ENCODE measurements at places on chromosomes 1 and 21.

DNA sequence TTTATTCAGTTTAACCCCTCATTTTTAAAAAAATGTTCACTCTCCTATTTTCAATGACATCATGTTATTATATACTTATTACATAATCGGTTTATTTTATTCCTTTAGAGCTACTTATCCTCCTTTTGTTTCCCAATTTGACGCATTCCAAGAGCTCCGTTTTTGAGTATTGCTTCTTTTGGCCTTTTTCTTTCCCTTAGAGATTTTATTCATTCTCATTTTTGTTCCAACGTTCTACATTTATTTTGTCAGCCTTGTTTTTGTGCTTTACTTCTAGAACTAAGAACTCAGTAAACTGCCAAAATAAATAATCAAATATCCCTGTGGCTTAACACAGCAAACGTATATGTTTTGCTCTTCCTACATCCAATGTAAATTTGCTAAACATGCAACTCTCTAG lies 769.1 kb downstream of the NCAM2 start:
- DNase-seq = no peak

- no peak for DNase-seq
These were observed 5.8 kb downstream of the PTGER3 start for GRCh38 chr1:71041806-71042205.

- DNase-seq = no peak
These were observed 278.0 kb downstream of the BRINP2 start for GRCh38 chr1:177448652-177449357.

DNA sequence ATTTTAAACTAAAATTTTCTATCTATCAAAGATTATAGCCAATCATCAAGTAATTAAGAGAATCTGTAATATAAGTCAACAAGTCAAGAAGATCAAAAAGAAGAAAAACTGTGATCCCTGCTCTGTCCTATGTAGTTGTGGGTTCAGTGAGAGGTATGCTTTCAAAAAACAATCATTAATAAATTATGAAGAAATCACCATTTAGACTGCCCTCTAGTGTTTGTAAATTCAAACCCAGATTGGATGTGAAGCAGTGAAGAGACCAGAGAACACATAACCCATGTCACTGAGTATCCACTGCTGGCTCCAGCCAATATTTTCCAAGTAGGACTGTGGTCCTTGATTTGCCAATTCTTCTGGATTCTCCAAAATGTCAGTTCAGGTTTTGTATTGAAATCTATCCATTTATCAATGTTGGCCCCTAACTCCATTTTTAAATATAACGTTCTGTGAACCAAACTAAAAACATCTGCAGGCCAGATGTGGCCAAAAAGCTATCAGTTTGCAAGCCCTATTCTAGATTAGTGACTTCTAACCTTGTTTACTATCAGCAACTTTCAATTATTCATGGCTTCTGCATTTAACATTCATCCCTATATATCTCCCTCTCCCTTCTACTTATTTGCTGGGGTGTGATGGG lies 467.5 kb upstream of the CXADR start:
- DNase-seq = no peak

DNA sequence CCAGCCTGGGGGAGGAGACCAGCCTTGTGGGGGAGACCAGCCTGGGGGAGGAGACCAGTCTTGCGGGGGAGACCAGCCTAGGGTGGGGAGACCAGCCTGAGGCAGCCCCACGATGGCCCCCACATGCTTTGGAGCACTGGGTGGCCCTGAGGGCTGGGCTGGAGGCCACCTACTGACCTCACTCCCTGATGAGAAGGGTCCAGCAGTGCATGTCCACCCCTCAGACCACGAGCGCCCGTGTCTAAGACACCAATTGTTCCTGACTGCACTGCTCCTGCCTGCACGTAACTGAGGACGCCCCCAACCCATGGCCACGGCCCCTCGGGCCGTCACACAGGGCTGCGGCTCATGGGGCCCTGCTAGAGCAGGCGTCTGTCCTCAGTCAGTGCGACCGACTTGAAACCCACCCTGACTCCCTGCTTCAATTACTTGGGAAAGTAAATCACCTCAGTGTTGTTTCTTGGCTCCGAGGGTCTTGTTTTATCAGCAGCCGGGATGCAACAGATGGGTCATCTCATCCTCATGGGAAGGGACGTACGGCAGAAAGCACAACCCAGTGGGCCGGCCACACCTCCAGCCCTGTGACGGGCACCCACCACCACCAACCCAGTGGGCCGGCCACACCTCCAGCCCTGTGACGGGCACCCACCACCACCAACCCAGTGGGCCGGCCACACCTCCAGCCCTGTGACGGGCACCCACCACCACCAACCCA lies at the start of gene SPATC1L:
Gene SPATC1L, minus strand, starts transcription at position 550 of the 715 bp plus-strand sequence. CDS start 1,643 bp downstream, outside the sequence.
- DNase-seq = peak; percentile 83

DNA sequence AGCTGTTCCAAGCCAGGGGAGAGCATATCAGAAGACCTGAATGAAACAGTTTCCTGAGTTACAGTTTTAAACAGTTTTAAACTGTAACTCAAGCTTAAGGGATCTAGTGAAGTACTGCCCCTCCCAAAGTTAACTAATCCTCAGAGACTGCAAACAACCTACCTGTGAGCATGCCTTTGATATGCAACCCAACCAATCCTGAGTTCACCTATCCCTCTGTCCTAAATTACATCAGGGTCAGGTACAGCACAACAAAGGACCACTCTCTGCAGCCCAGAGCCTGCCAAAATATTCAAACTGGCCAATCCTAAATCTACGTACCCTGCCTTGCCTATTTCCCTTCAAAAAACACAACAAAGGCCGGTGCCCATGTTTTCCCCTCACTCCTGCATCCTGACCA lies 32.8 kb upstream of the RAVER2 start:
- no peak for DNase-seq

GRCh38 chr1:113714606-113715269 lies 44.5 kb downstream of the PHTF1 start:
- DNase-seq = no peak

DNA sequence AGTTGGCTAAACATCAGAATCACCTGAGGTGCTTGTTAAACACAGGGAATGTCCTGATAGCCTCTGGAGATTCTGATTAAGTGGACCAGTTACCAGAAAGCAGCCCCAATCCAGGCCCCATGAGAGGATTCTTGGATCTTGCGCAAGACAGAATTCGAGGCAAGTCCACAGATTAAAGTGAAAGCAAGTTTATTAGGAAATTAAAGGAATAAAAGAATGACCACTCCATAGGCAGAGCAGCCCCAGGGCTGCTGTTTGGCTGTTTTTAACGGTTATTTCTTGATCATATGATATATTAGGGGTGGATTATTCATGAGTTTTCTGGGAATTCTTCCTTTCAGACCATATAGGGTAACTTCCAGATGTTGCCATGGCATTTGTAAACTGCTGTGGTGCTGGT lies 176.2 kb downstream of the ROR1 start:
- DNase-seq = no peak

- DNase-seq = no peak
These were observed 177.5 kb downstream of the ZZZ3 start for GRCh38 chr1:77504986-77505385.

GRCh38 chr1:236455243-236455642 lies 61.2 kb downstream of the EDARADD start:
- no peak for DNase-seq

DNA sequence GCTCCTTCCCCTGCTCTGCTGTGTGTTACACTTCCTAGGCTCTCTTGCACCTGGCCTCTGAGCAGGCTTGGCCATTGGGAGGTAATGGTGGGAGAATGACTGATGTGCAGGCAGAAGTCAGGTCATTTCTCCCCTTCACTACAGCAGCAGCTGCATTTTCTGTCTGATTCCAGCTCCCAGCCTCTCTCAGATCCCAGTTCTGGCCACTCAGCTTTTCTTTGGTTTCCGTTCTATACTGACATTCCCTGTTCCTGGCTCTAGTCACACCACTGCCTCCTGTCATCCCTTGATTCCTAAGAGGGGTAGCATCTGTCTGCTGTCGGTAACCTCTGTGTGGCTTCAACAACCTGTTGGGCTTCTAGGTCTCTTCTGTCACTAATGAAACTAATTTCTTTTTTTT lies 127.7 kb upstream of the HOOK1 start:
- DNase-seq = no peak

Measured in GM13977 (cell line).